A673 (cell line): ENCODE measurements at places on chromosomes 6 and 20.

DNA sequence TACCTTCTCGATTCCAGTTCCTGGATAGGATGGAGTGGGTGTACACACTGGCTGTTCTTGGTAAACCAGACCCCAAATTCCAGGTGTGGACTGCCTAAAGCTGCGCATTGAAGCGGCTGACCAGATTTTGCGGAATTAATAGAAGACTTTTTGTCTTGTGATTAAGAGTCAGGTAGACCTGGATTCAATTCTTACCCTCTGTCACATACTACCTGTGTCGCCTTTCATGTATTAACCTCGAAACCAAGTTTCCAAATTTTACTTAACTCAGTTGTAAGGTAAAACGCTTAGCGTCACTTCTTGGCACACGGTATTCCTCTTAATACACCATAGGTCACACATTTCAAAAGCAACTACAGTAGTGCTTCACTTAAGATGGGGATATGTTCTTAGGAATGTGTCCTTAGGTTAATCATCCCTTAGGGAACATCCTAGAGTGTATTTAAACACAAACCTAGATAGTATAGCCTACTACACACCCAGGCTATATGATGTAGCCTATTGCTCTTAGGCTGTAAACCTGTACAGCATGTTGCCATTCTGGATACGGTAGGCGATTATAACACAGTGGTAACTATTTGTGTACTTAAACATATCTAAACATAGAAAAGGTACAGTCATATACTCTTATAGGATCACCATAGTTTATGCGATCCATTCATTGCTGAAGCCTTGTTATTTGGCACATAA, 733 bp upstream of the GOPC start:
- DNase-seq = no peak

GRCh38 chr6:167121335-167121841, 1.5 kb upstream of the CCR6 start:
- no peak for DNase-seq

DNA sequence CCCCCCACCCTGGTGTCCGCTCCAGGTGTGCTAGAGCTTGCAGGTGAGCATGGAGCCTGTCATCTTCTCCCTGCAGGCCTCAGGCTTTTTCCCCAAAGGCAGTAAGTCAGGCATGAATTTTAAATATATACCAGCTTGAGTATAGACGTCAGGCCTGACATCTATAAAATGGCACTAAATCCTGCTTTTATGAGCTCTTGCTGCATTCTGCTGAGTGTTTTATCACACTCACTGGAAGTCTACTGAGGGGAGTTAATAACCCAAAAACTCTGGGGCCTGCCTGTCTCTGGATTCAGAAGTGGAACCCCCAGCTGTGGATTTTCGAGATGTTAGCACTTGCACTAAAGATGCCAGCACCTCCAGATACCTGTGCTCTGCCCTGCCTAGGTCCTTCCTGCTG, 133.4 kb upstream of the TOP1 start:
- no peak for DNase-seq

DNA sequence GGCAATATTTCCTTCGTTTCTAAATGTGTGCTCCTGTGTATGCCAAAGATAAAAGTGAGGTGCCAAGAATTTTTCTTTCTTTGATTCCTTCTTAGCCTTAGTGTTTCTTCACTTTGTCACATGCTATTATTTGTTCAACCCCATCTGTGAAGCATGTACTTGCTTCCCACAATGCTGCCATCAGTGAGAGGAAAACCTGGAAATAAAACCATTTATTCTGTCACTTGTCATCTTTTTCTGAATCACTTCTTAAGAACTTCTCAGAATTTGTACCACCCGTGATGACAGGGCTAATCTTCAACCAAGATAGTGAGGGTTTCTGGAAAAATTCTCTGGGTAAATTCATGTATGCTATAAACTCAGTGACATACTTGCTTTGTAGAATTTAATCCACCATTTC, 450.1 kb downstream of the COL12A1 start:
- DNase-seq = no peak

DNA sequence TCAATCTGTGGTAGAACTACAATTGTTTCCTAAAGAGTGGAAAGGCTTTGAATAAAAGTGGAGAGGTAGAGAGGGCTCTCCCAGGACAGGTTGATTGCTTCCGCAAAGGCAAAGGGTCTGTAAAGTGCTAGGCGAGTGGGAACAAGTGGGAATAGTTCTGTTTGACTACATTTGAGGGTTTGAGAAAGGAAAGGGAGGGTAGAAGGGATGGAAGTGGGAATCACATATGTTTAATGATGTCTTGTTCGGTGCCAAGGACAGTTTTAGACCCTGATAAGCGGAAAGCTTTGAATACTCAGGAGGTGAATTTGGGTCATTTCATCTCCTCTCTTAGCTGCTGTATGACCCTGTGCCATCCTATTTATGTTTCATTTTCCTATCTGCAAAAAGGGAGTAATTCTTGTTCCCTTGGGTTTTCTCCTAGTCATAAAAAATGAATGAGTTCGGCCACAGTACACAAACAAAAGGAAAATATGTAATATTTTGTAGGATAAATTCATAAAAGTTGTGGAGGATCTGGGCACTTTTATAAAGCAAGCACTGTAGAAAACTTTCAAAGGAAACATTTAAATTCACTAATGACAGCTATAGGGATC, 1.7 kb upstream of the PIM1 start:
- DNase-seq = no peak
